ENCODE measurements at places on chromosomes 2 and 18.

DNA sequence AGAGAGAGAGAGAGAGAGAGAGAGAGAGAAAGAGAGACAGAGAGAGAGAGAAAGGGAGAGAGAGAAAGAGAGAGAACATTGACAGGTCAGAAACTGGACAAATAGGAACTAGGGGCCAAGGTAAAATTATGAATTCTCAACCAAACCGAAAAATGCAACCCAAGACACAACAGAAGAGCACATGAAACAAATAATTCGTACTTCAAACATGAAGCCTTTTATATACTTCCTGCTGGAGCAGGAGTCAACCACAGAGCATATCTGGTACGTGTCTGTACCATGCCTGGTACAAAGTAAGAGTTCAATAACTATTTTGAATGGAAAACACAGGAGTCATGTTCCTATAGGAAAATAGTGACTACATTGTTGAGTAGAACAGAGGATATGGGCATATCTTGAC is 6.5 kb upstream of the VPS54 start:
- DNase-seq = no peak

- no peak for DNase-seq
Observed at GRCh38 chr18:25243754-25244153, 108.2 kb downstream of the ZNF521 start.

DNA sequence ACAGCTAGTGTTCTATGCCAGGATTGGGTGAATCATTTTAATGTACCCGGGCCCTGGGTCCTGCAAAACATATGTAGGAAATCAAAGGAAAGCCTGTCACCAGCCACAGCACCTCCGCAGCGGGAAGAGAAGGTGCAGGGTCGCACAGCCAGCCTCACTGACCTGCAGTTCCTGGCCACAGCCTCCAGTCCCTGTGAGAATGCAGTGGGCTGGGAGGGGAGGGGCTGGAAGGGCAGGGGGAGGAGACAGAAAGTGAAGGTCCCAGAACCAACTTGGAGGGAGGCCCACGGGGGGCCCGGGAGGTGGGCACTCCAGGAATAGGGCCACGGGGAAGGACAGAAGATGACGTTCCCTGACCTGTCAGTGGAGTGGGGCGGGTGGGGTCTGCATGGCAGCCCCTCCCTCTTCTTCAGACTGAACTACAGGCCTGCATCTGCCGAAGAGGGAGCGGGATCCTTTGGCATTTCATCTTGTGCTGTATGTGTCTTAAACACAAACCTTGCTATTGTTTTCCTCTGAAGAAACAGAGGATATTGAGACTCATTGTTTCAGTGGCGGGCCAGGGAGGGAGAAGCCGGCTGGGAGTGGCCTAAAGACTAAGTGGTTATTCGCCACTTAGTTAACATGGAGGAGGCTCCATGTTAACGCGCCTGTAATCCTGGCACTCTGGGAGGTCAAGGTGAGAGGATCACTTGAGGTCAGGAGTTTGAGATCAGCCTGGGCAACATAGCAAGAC is 7.5 kb downstream of the MAL start:
- DNase-seq = no peak

DNA sequence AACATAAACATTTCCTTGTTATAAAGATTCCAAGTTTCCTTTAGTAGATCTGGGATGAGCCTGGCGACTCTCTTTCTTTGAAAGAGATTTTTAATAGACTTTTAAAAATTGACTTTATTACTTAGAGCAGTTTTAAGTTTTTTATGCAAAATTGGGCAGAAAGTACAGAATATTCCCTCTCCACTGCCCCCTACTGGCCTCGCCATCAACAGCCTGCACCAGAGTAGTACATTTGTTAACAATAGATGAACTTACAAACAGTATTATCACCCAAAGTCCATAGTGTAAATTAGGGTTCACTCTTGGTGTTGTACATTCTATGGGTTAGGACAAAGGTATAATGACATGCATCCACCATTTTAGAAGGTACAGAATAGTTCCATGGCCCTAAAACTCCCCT is 3.9 kb downstream of the MAP3K19 start:
- DNase-seq = no peak

GRCh38 chr2:162330881-162331280 is 12.4 kb upstream of the IFIH1 start:
- DNase-seq = no peak

- DNase-seq = no peak
Observed at GRCh38 chr2:1891147-1891546, 146.8 kb upstream of the PXDN start.

DNA sequence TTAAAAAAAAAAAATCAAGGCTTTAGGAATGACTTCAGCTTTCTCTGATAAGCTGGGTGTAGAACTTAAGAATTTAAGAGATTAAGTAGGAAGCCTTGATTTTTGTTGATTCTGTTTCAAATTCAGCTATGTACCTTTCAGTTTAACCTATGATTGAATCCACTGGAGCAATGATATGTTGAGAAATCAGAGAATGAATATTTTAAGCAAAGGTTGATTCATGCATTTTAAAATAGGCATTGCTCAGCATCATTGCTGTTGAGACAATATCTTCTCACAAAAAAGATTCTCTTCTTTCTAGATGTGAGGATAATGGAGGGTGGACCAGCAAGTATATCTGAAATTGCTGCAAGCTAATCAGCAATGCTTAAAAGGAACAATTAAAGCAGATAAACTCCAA is 109.8 kb downstream of the MAP3K20 start:
- no peak for DNase-seq

DNA sequence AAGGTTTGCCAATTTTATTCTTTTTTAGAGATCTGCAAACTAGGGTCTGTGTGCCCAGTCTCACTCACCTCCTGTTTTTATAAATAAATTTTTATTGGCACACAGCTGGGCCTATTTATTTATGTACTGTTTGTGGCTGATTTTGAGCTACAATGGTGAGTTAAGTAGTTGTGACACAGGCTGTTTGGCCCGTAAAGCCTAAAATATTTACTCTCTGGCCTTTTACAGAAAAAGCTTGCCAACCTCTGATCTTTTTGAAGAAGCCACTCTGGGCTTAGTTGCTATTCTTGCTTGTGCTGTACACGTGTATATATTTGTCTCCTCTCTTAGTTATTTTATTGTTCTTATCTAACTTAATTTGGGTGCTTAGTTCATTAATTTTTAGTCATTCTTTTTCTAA is 14.5 kb downstream of the NAB1 start:
- no peak for DNase-seq

GRCh38 chr18:68121308-68121707 is 593.6 kb downstream of the TMX3 start:
- no peak for DNase-seq

GRCh38 chr2:80499095-80499494 is 194.5 kb upstream of the LRRTM1 start:
- no peak for DNase-seq
